ENCODE measurements at places on chromosomes 11 and 22.

GRCh38 chr11:92131289-92131865 is 93.2 kb upstream of the FAT3 start:
- no peak for DNase-seq

GRCh38 chr11:71144736-71145135 is 107.6 kb downstream of the SHANK2 start:
- DNase-seq: no peak

DNA sequence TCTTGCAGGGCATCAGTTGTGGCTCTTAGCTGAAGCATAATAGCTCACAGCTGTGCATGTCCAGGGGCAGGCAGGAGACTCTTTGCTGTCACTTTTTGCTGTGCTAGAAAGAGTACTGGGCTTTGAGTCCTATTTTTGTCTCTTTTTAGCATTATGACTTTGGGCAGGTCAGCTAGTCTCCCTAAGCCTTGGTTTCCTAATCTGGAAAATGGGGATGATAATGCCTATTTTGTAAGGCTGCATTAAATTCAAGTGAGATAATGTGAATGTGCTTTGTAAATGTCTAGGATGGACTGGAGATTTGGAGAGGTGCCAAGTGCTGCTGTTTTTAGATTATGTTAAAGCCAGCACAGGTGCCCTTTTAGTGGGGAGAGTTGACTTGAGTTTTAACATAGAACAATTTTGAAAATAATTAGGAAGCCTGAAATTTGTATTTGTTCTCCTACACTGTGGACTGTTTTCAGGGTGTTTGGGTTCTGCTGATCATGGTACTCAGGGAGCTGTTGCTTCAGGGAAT is 19.1 kb downstream of the CABIN1 start:
- no peak for DNase-seq

DNA sequence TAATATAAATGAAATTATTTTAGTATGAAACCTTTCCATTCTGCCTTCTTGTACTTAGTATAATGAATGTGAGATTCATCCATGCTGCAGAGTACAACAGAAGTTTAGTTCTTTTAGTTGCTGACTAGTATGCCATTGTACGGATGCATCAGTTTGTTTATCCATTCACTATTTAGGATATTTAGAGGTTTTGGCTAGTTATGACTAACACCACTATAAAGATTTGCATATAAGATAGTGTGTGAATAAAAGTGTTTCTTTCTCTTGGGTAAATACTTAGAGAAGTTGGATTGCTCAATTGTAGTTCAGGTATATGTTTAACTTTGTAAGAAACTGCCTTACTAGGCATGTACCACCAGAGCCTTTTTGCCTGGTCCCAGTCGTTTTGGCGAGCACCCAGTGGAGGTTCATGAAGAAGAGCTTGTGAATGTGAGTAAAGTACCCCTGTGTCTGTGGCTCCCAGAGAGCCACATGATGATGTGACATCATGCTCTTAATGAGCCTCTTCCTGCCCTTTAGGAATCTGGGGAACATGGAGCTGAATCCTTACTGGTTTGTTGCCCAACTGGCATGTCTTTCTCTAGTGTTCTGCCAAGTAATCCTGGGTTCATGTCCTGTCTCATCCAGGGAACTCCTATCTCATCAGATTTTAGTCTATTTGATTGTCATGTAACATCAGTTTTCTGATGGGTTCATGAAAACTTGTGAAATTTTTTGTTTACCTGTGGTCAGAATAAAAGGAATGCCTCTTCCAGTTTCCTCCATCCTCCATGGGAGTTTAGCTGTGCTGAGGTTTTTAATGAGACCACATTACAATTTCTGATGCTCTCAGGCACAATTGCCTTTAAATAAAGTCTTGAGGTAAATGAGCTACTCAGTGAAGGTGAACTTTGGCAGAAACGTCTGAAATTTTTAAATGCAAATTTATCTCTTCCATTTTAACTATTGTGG is 234.8 kb downstream of the CASP12 start:
- DNase-seq: no peak

GRCh38 chr11:132168344-132168981 is 798.0 kb downstream of the NTM start:
- DNase-seq: no peak

- DNase-seq: no peak
Measured at GRCh38 chr11:10927538-10927937, 69.7 kb upstream of the ZBED5 start.

GRCh38 chr11:12927221-12927620 is 81.9 kb upstream of the RASSF10 start:
- no peak for DNase-seq

- no peak for DNase-seq
Measured at GRCh38 chr11:86702220-86702983, 30.0 kb upstream of the ME3 start.

GRCh38 chr22:45651931-45652528 is 19.6 kb upstream of the ATXN10 start:
- DNase-seq: no peak

- DNase-seq: peak; percentile 10
Measured at GRCh38 chr11:69883292-69884255, 64.4 kb upstream of the FGF3 start.

- DNase-seq: no peak
Measured at GRCh38 chr11:23403210-23404185, 543.2 kb upstream of the CCDC179 start.

GRCh38 chr11:2096919-2097301 is 42.3 kb downstream of the IGF2 start:
- no peak for DNase-seq

DNA sequence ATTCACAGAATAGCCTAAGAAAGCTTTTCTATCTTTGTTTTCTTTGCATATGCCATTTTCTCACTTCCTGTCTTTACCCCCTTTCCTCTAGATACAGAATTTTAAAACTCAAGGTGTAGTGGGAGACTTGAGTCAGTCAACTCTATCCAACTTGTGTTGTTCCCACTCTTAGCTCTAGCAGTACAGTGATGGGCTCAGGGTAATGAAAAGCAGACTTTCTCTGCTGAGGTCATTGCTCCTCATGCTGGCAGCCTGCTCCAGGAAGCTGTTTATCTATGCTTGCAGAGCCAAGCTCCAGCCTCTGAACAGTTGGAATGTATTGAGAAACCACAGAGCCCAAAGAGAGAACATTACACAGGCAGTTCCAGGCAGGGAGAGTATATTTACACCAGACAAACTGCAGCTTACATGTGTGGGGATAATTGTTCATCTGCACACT is 68.1 kb downstream of the CSTPP1 start:
- no peak for DNase-seq

- peak; percentile 84 for DNase-seq
Measured at GRCh38 chr11:33257897-33258630, 883 bp downstream of the HIPK3 start.

DNA sequence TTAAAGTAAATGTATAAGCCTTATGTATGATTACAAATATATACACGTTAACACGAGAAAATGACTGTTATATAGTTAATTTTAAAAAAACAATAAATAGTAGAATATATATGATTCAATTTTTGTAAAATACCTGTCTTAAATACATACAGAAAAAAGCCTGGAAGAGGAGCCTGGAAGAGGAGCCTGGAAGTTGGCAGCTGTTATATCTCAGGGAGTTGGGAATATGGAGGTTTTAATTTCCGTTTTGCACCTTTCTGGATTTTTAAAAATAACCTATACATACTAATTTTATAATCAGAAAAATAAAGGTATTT is 111.6 kb downstream of the WT1 start:
- DNase-seq: no peak

DNA sequence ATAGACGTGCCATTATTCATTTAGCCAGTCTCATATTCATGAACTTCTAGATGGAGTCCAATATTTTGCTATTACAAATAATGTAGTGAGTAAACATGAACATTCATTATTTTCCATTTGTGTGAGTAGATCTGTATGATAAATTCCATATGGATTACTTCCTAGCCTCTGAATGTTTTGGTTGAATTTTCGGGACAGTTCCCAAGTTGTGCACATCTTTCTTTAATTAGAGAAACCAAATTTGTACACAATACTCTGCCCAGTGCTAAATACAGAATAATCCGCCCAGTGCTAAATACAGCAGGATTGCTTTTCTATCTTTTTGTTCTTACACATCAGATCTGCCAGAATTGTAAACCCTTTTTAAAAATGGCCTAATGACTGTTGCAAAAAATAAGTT is 17.1 kb upstream of the APLP2 start:
- DNase-seq: no peak

- no peak for DNase-seq
Measured at GRCh38 chr11:35030716-35031213, 108.2 kb upstream of the CD44 start.

- DNase-seq: no peak
Measured at GRCh38 chr11:6377902-6378639, 12.2 kb upstream of the SMPD1 start.

DNA sequence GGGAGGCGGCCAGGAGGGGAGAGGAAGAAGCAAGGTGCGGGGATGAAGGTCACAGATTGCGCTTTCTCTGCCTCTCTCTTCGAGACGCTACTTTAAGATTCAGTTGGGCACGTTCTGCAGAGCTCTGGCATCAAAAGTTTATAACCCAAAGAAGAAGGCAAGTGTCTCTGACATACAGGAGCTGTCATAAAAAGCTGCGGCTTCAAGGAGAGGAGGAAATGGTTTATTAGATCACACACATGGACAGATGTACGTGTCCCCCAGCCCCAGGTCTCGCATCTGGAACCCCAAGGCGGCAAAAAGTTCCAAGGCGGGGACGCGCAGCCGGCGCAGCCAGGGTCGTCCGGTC is 589.0 kb downstream of the OPCML start:
- DNase-seq: no peak

GRCh38 chr22:35377735-35378134 is 3.2 kb upstream of the HMOX1 start:
- no peak for DNase-seq

DNA sequence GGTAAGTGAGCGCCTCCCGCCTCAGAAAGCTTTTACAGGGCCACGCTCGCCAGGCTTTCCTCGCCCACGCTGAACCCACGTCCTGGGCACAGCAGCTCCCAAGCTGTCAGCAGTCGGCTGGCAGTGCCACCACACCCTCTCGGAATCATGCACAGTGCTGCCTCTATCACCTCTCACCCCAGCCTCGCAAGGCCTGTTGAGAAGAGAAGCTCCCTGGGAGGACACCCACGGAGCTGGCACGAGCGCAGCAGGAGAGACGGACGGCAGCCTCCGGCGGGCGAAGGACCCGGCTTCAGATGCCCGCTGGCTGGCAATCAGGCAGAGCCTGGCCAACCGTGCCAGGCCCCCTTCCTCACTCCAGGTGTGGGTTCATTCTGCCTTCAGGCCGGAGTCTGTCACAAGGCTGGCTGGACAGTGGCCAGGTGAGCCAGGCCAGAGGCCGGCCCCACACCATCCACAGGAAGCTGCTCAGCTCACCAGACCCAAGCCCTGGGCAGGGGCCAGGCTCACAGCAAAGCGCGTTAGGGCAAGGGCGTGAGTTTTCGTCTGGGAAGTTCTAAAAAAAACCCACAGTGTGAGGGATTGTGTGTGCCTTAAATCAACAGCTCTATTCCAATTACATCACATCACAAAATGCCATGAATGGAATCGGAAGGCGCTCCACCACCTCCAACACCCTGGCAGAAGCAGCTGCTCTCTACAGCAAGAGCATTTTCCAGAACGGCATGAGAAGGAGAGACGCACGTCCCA is 33.2 kb downstream of the TOLLIP start:
- DNase-seq: no peak

GRCh38 chr11:67195971-67196456 is 70.3 kb upstream of the GRK2 start:
- no peak for DNase-seq

- DNase-seq: no peak
Measured at GRCh38 chr11:112582366-112582765, 321.7 kb upstream of the PLET1 start.

DNA sequence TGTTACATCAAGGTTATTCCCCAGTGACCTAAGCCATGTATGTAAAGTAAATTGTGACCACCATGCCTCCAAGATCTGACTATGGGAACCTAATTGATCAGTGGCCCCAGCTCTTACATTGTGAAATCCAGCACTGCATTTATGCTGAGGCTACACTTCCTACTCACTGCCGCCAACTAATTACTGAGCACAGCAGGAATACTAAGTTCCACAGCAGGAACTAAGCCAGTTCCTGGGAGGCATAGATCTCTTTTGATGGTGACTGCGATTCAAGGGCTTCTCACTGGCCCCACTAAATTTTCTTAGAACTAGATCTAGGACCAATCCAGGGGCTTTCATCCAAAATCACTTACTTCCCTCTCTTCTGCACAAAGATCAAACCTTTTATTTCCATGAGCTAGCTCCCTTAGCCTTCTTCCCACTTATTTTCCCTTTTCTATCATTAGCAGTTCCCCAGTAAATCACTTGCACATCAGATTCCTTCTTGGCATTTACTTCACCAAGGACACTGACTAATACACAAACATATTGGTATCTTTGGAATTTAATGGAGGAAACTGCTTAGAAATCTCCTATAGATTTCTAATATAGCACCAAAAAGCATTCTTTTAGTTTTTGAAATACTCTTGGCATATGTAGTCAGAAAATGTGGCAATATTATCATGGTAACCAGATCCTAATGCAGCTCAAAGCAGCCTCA is 46.0 kb downstream of the CNTN5 start:
- DNase-seq: no peak

- peak; percentile 12 for DNase-seq
Measured at GRCh38 chr11:1779806-1780699, 16.3 kb upstream of the CTSD start.

DNA sequence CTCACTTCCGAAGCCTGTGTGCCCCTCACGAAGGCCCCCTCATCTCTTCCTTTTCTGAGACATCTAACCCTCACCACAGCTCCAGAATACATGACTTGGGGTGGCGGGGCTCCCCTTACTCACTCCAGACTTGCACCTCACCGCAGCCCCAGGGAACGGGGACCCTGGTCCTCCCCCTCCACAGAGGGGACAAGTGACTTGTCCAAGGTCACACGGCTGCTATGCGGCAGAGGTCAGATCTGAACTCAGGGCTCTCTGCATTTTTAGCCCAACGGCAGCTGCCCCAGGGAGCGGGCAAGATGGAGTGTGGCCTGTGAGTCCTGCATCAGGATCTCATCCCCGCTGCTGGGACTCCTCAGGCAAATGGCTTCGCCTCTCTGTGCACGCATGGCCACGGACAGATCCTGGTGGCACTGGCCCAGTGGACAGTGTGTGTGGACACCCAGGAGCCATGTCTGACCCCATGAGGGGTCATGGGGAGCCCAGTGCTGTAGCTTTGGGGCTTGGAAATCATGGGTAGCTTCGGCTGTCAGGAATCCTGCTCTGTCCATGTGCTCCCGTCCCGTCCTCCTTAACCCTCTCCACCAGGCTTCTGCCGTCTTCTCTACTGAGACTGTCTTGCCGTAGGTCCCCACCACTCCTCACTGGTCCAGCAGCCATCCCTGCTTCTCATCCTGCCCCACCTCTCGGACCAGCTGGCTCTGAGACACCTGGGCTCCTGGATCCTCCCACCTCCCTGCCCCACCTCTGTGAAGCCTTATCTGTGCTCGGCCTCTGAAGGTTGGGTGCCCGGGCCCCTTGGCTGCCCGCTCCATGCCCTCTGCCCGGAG is 48.0 kb upstream of the CARS1 start:
- no peak for DNase-seq

- DNase-seq: no peak
Measured at GRCh38 chr22:48698618-48699017, 1129.1 kb downstream of the BRD1 start.

- no peak for DNase-seq
Measured at GRCh38 chr11:110525883-110526282, 96.1 kb downstream of the FDX1 start.

GRCh38 chr11:39965701-39966100 is 1493.8 kb downstream of the LRRC4C start:
- DNase-seq: no peak

GRCh38 chr11:72828692-72829101 is 14.5 kb downstream of the ATG16L2 start:
- DNase-seq: no peak
